ENCODE measurements at places on chromosomes 7 and 10. TPM values are rescaled to one million over a fixed set of nuclear protein-coding genes. Genes with fewer than 3 reads are reported as not detected.

HIBADH gene
- 52.1 TPM for polyA plus RNA-seq

CHPF2 gene
- polyA plus RNA-seq: 68.2 TPM

ATP6V1F gene
- polyA plus RNA-seq: 426 TPM

CCDC186 gene
- 18.8 TPM for polyA plus RNA-seq

HOGA1 gene
- 6.9 TPM for polyA plus RNA-seq

DNA sequence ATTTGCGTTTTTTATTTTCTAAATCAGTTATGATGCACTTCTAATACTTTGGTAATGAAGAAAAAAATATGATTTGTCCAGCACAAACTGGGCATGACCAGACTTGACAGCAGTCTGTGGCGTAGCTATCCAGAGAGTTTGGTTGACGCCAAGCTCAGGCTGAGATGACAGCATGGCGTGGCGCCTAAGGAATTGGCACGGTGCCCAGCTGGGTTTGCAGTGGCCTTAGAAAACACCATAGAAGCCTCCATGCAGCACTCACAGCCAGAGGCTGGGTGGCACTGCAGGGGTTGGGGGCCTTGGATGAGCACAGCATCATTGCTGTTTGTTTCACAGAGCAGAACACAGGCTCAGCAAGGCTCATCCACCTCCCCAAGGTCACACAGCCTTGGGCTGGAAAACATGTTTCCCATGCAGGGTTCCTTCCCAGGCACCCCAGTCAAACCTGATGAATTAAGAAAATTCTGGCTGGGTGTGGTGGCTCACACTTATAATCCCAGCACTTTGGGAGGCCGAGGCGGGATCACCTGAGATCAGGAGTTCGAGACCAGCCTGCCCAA, 88.9 kb downstream of the GTF2IRD1 start:
- no peak for DNase-seq

DNA sequence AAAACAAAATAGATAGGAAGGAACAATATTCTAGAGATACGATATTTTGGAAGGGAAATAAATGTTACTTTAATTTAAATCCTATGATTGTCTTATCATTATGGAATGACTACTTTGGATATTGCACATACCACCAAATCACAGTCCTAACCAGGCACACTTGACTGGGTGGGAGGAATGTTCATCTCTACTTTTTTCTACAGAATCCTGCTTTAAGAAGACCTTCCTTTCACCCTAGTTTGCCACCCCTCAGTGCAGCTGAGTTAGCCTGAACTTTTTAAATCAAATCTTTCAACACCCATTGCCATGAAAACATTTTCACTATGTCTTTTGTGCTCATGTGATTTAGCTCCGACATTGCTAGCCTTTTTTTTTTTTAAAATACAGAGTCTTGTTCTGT, 38.1 kb downstream of the RELN start:
- DNase-seq: no peak

GRCh38 chr7:127976056-127976737, 55.0 kb downstream of the LRRC4 start:
- peak; percentile 59 for DNase-seq

DNA sequence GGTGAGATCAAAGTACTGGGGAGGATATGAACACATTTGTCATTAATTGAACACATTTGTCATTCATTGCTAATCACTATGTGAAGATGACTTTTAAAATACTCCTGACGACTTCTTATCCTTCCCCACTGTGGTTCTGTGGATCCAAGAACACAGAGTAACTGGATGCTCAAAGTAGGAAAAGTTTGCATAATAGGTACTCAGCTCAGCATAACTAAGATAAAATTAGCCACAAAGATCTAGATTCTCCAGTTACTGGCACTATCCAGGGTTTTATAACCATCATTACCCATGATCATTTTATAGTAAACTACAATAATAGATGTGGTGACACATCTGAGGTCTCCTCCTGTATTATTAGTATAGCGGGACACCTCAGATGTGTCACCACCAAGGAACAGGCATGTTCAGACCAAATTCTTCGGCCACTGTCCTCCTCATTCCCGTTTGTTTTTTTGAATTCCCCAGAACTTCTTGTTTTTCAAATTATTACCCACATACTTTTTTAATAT, 163.6 kb upstream of the LRRTM3 start:
- no peak for DNase-seq

DNA sequence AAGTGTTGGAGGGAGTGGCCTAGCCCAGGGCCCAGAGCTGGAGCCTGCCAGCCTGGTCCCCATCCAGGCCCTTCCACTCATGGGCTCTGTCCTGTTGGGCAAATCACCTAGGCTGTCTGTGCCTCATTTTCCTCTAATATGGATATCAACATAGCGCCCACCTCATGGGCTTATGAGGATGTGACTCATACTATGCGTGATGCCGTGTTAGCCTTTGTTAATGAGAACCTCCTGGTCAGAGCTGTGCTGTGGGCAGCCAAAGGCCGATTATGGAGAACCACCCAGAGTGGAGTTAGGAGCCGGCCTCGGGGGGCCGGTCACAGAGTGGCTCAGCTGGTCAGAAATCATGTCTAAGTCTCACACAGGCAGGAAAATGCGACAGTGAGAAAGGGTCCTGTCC, 306.4 kb downstream of the PAXIP1 start:
- DNase-seq: no peak

DNA sequence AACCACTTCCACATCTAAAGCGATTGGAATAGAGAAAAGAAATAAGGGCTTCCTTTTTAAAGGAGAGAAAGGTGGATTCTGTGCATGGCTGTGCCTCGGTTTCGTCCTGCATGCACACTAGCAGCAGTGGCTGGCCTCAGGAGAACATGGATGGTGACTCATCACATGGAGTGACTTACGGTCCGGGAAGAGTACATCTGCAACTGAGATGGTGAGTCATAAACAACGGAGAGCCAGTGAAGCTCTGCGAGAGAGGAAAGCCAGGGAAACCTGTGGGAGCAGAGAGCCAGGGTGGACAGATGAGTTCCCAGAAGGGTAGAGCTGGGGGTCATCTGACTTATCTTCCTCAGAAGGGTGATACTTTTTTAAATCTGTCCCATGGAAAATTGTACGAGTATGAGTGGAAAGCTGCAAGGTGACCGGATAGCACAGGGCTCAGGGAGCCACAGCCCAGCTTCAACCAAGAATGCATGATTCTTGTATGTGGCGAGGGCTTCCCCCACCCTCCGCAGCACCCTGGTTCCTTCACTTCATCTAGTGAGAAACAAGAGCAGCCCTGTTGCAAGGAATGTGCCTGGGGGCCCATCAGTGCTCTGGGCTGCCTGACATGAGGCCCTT, 259.1 kb downstream of the KLF6 start:
- DNase-seq: peak; percentile 90

DNA sequence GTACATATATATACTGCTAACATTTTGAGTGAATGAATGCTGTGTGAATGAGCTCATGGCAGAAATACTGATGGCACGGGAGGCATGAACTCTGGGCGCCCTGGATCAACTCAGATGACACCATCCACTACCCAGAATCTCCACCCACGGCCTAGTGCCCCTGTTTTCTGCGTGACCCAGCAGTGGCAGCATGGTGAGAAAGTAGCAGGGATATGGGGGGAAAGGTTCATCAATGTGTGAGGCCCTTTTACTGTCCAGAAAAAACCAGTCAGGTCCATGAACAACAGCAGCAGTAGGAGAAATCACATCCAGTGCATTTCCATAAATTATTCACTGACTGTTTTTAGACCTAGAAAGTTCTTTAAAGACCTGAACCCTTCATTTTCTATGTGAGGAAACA, 391.0 kb upstream of the NRP1 start:
- DNase-seq: no peak

- no peak for DNase-seq
These were observed 1038.3 kb downstream of the LRMDA start for GRCh38 chr10:76469675-76470074.

GRCh38 chr7:113247198-113247597, 128.8 kb upstream of the SMIM30 start:
- no peak for DNase-seq

- peak; percentile 26 for DNase-seq
These were observed 128.5 kb upstream of the CDK1 start for GRCh38 chr10:60649485-60650377.

DNA sequence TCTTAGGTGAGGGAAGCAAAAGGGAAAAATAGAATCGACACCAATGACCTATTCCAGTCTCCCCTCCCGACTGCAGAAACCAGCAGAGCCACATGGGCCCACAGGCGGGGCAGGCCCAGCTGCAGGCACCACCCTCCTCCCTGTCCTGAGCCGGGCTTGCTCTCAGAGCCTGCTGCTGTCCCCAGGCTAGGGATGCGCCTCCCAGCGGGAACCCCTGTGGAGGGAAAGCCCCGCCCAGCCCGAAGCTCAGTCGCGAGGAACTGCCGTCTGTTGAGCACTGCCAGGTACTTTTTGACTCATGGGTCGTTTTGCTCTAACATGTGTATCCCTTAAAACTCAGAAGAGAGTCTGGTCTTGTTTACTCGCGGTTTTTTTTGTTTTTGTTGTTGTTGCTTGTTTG, 124.5 kb upstream of the RET start:
- peak; percentile 61 for DNase-seq

DNA sequence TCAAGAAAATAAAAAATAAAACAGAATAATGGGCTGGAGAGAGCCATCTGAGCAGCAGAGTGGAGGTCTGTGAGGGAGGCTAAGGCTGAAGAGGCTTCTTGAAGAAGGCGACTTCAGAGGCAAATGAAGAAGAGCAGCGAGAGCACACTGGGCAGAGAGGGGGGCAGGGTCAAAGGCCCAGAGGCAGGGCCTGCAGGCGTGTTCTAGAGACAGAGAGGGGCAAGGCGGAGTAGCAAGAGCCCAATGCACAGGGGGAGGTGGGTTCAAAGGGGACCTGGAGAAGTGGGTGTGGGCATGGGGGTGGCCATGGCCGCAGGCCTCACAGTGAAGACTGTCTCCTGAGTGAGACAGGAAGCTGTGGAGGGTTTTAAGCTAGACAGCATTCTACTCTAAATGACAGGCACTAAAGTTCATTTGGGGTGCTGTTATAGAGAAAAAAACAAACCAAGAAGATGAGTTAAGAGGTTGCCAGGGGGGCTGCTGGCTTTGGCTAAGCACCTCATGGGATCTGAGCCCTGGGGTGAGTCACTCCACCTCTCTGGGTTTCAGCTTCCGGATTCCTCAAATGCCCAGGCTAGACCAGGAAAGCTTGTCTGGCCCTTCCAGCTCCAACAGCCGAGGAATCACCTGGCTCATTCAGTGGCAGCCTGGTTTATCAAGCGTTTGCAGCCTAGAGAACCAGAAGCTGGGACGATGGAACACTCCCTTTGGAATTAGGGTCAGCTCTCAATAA, 81.7 kb downstream of the DLG5 start:
- DNase-seq: peak; percentile 77

GRCh38 chr10:46297406-46298204, 10.8 kb downstream of the ANTXRL start:
- DNase-seq: no peak

- no peak for DNase-seq
These were observed 370.8 kb downstream of the PLXNA4 start for GRCh38 chr7:132205509-132205908.

- DNase-seq: no peak
These were observed 5.8 kb downstream of the MLXIPL start for GRCh38 chr7:73618538-73618937.

GRCh38 chr7:31290601-31291000, 49.9 kb downstream of the NEUROD6 start:
- DNase-seq: no peak

- DNase-seq: no peak
These were observed 23.9 kb upstream of the LEP start for GRCh38 chr7:128217030-128217805.

GRCh38 chr10:62658516-62658915, 146.0 kb upstream of the ADO start:
- DNase-seq: no peak

DNA sequence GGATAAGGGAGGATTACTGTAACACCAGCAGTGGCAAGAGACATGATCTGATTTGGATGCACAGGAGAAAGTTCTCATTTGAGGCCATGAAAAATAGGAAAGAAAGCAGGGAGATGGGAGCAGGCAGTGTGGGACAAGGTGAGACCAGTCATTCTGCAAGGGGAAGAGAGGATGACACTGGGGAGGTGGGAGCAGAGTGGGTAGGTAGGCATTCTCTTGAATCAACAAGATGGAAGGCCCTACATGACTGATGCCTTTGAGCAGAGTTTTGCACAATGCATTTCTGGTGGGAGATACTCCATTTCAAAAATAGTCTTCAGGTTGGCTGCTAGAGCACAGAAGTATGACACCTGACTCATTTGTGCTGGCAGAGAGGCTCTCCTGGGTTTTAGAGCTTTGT, 10.5 kb downstream of the RPS24 start:
- no peak for DNase-seq
